Neural crest cell (in vitro differentiated cells): ENCODE measurements at places on chromosomes 3 and 15.
A peak's percentile ranks its signal among the peaks of the same experiment; 100 is the strongest.

DNA sequence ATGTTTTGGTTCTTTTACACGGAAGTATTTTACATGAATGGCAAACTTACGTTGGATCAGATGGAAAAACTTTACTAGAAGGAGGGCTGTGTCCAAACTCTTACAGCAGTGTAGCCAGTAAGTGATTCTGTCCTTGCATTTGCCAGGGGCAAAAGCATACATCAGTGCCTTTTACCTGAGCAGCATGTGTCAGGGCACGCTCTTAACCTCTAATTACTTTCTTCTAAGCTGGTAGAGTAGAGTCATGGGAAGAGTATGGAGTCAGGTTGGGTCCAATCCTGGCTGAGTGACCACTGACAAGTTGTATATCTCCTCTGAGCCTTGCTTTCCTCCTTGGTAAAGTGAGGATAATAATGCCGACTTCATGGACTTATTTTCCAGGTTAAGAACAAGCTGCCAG, 47.1 kb downstream of the RYR3 start:
- DNase-seq = no peak

DNA sequence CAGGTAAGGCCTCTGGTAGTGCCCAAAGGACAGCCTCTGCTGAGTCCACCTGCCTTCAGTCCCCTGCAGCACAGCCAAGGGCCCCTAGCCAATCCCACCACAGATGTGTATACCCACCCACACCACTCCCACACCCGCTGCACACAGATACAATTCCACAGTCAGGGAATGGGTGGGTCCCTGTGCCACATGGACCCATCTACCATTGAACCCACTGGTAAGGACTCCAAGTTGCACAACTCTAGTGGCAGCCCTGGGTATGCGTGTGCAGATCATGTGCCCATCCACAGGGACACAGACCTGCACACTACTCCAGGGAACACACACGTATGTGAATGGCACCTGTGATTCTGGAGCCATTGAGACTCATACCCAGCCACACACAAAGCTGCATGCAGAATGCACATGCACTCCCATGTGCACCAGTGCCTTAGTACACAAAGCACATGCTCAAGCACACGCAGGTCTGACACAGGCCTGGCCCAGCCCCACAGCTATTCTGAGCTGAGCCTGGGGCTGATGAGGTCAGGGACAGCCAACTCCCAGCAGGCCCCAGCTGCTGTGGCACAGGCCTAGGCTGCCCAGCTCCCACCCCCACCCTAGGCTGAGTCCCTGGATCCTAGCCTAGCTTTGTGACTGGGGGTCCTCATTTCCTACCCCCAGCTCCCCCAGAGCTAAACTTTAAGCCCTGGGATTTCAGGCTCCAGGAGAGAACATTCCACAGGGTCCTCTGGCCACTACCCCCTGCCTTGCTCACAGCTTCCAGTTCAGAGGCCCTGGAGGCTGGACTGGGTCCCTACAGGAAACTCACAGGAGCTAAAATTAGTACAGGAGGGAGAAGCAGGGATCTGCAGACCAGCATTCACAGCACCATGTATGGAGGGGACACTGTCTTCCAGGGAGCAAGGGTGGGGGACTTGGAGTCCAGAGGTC, 2.7 kb upstream of the ALS2CL start:
- DNase-seq = no peak

DNA sequence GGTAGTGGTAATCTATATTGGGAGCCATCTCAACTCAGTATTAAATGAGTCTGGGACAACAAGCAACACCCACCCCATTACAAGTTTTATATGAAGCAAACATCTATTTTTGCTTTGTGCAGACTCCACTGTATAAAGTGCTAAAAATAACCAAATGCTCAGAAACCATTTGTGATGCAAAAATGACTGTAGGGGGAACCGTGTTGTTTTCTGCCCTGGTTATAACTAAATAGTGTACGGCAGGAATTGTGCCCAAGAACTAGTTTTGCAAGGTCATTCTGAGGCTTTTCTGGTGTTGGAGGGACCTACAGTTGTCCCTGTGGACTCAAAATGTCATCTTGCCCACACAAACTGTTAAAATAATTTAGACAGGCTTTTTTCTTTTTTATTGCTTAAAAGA, 88.3 kb downstream of the ITPR1 start:
- DNase-seq = no peak

GRCh38 chr15:26739791-26740190, 33.1 kb downstream of the GABRB3 start:
- DNase-seq = no peak

- no peak for DNase-seq
Measured at GRCh38 chr15:28944696-28945300, 59.0 kb downstream of the APBA2 start.

DNA sequence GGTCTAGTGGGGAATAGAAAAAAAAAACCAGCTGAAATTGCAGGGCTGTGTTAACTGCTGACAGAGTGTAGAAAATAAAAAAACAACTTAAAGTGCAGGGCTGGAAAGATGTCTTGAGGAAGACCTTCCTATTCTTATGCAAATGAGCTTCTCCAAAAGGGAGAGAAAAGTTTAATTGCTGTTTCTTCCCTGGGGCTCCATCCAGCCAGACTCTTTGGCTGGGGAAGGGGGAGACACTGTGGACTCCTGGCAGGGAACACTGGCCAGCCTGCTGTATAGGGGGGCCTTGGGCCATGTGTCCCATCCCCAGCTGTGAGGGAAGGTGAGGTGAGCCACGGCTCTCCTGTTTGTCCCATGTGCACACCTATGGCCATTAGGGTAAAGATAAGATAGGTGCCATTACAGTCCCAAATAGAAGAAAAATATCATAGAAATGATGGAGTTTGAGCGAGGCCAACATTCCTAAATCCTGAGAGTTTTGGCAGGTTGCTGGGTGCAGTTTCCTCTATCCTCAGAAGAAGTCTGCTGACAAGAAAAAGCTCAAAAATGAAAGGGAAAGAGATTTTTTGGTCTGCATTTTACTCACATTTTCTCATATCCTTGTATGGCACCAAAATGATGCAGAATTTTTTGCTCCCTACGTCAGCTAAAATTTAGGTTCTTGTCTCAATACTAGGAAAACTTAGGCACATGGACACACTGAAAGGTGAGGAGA, 901.7 kb downstream of the PLOD2 start:
- no peak for DNase-seq

DNA sequence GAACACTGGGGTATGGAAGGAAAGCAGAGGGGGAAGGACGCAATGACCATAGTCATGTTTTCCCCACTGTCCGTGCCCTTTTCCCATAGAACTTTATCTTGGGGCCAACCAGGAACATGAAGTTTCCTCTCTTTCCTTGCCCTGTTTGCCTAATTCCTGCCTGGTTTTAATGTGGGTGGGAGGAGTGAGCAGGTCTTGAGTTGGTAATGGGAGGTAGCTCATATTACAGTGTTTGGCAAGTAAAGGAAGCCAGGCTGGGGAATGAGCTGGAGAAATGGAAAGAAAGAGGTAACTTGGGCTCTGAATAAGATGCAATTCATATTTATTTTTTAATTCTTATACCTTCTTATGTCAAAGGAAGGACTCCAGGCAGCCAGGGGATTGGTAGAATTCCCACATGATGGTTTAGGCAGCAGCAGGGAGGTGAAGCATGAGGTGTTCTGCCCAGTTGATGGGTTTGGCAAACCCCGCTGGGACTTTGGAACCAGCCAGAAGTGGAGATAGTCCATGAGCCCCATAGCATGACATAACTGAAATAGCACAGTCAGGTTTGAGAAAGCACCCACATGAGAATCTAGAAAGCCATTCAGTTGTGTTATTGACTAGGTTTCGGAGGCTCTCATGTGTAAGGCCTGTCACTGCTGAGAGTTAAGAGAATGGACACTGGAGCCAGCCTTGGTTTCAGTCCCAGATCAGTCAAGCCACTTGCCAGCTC, 60.0 kb downstream of the CCK start:
- no peak for DNase-seq

- no peak for DNase-seq
Measured at GRCh38 chr15:85302271-85302670, 78.1 kb upstream of the AKAP13 start.

DNA sequence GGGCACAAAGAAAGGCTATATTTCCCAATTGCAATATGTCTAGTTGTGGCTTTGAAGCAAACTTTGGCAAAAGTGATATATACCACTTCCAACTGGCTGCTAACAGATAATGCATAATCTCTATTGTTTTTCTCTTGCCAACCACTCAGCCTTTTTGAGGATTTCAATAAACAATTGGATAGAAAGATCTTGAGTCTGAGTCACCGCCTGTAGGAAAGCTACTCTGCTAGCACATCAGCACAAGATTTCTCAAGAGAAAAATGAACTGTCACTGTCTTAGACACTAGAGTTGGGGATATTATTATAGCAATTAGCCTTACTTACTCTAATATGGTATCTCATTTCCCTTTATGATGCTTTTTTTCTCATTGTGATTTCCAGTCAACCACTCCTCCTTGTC, 119.7 kb downstream of the SST start:
- DNase-seq = no peak

DNA sequence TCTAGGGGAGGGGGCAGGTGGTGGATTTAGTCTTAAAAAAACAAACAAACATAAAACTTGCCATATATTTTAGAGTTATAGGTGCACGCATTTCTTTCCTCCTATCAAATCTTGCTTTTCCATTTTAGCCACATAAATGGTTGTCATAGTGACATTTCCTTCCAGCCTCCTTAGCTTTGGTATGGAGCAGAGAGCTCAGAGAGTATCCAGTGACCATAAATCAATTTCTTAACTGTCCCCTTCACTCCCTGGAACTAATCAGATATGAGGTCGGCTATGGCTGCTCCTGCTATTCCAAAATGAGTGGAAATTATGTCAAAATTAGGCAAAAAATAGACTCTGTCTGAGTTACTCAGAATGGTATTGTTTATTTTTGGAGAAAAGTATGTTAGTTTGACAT, 164.5 kb downstream of the EBLN2 start:
- DNase-seq = no peak

DNA sequence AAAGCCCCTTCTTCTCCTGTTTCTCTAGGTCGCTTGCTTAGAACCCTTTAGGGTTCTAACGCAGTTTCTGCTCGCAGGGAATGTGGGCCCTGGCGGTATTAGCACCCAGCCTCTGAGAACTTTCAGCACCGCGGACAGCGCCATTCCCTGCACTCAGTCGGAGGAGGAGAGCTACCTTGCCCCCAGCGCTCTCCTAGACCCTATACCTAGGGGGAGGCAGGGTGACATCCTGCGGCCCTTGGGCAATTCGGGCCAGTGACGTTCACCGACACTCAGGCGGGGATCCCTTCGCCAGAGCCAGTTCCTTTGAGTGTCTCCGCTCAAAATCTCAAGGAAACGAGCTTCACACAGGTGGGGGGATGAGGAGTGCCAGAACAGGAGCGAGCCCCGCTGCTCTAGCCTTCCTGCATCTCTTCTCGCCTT, 1.3 kb downstream of the SLC7A14 start:
- peak; percentile 80 for DNase-seq

- no peak for DNase-seq
Measured at GRCh38 chr3:94440767-94441493, 378.1 kb downstream of the NSUN3 start.

DNA sequence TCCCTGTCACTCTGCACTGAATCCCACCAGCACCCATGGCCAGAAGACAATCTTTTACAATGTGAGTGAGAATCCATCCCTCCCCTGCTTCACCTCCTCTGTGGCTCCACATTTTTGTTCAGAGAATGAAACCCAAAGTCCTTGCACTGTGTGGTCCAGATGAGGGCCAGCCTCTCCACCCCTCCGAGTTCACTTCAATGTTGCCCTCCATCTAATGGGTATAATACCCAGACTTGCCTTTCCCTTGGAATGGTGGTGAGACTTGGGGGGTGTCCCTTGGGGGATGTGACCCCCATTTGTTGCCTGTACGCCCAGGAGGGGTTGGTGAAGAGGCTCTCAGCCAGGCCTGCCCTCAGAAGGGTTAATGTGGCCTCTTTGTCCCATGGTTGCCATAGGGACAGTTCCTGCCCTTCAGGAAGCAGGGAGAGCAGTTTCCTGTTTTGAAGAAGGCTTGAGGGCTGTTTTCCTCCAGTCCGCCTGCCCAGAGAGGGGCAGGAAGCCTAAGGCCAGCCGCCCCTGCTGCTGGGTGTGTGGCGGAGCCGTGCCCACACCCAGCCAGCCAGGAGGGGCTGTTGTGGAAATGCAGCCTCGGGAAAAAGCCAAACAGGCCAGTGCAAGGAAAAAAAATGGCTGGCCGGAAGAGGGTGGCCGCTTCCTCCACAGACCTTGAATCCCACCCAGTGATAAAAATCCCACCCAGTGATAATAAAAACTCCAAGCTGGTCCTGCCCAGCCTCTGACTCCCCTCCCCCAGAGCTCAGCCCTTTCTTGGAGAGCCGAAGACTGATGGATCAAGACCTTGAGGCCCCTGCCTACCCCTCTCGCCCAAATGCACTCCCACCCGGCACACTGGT, 14.6 kb upstream of the FGD5 start:
- DNase-seq = no peak

- no peak for DNase-seq
Measured at GRCh38 chr3:141276398-141276797, 44.8 kb downstream of the PXYLP1 start.

DNA sequence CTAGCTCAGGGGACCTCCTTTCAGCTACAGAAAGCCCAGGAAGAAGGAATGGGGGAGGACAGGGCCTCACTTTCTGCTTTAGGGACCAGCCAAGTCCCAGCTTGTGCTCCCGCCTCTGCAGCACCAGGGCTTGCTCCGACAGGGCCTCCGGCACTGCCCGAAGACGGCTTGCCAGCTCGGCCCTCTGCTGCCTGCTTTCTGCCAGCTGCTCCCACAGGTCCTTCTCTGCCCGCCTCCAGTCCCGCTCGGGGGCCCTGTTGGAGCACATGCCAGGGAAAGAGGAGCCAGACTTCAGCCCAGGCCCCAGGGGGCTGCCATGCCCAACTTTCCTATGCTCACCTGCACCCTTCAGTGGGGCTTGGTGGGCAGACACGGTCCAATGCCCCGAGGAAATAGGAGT, 4.3 kb upstream of the CLK3 start:
- no peak for DNase-seq

GRCh38 chr15:42274702-42274989, 1.4 kb upstream of the TMEM87A start:
- no peak for DNase-seq

DNA sequence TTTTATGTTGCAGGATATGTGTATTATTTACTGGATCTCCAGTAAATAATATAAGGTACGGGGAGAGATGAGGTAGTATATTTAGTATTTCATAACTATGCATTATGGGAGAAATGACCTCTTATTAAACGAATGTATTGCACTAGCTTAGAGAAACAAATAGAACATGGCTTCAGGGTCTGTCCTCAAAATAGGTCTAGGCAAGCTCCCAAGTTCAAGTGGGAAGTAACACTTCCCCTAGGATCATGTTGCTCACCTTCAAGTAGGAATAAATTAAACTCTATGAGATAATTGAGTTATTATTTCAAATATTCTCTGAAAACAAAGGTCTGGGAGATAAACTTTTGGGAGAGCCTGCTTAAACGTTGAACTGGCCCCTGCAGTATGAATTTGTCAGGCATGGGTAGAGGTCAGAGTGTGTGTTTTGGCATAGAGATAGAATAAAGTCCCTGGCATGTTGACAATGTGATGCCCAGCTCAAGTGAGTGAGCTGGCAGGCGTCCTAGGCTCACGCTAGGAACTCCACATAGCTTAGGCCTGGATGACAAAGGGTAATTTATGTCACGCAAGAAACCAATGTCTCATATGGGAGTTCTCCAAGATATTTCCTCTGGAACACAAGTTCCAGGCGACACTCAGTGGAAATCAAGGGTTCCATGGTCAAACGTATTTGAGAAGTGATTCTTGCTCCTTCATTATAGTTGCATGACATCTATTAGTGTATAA, 236.8 kb downstream of the CACNA2D3 start:
- no peak for DNase-seq

GRCh38 chr3:5092018-5092417, 30.1 kb upstream of the ARL8B start:
- no peak for DNase-seq
